ENCODE measurements at places on chromosomes 13 and 19.
A peak's percentile ranks its signal among the peaks of the same experiment; 100 is the strongest.

DNA sequence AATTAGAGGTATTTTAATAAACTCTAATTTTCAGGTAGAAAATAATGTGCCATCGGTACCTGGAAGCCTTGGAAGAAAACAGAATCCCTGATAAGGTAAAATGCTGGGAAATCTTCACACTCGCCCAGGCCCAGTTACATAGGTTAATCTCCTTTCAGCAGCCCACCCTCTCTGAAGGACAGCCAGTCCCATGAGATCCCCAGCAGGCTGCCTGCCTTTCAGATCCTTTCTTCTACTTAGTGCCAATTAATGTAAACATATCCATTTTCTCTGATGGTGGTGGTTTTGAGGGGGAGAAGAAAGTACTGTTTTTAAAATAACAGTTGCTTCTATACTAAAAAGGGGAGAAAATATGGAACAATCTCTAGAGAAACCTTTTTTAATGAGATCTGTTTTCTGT lies 12.2 kb downstream of the SMAD9 start:
- no peak for DNase-seq

GRCh38 chr19:52748336-52748950 lies 13.6 kb upstream of the ZNF611 start:
- no peak for DNase-seq

DNA sequence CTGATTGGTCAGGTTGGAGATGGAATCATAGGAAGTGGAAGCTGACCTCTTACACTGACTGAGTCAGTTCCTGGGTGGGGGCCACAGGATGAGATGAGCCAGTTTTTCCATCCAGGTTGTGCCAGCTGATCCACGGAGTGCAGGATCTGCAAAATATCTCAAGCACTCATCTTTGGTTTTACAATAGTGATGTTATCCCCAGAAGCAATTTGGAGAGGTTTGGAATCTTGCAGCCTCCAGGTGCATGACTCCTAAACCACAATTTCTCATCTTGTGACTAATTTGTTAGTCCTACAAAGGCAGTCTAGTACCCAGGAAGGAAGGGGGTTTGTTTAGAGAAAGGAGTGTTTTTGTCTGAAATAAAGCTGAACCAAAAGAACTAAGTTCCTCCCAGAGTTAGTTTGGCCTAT lies 212.8 kb downstream of the SLITRK6 start:
- no peak for DNase-seq

DNA sequence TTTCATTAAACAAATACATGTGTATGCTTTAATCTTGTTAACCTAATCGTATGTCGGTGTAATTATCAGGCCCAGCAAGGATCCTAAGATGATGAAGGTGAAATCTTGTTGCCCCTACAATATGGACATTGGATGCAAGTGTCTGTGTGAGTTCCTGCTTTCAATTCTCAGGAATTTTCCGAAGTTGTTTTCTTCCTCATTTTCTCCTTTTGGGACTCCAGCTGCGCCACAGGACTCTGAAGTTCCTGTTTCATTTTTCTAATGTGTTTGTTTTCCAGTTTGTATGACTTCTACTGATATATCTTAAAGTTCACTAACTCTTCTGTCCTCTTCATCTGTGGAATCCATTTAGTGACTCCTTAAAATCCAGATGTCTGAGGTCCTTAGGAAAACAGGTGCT lies 11.9 kb upstream of the OR7D2 start:
- DNase-seq, result no peak

- DNase-seq, result no peak
These were observed 6.6 kb upstream of the ZNF329 start for GRCh38 chr19:58157045-58157728.

- no peak for DNase-seq
These were observed 522.3 kb downstream of the MYO16 start for GRCh38 chr13:109151696-109152095.

GRCh38 chr19:3987619-3988371 lies 2.5 kb upstream of the EEF2 start:
- peak; percentile 85 for DNase-seq

DNA sequence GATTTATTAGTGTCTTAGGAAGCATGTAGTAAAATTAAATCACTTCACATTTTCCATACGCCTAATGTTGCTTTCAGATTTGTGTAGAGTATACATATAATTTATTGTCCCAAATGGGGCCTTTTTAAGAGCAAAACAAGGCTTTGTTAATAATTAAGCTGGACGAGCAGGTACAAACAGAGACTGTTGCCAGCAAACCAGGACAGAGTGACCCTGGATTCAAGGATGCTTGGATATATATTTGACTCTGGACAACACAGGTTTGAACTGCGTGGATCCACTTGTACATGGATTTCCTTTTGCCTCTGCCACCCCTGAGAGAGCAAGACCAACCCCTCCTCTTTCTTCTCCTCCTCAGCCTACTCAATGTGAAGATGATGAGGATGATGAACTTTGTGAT lies 454.9 kb downstream of the PCDH9 start:
- DNase-seq, result no peak

DNA sequence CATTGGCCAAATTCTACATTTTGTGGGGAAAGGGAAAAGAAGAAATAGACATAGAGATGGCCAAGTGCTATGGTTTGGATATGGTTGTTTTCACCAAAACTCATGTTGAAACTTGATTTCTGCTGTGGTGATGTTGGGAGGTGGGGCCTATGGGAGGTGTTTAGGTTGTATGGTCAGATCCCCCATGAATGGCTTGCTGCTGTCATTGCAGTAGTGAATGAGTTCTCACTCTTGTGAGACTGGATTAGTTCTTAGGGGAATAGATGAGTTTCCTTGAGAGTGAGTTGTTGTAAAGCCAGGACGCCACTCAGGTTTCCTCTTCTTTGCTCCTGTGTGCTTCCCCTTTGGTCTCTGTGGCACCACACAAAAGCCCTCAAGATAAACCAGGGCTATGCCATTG lies 242.6 kb upstream of the RFC3 start:
- no peak for DNase-seq

DNA sequence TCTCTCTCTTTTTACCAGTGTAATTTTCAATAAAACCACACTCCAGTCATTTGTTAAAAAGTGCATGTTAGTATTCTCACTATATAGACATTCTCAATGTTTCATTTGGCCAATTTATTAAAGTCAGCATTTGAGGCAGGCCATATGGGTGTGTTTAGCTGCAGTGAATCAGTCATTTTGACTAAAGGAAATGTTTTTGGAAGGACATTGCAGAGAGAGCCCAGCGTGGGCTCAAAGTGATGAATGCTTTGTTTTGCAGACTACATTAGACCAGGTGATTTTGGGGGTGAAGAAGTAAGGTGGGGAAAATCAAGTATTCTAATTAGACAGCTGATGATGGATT lies 116.7 kb downstream of the POSTN start:
- no peak for DNase-seq

- DNase-seq, result no peak
These were observed 25.8 kb downstream of the LACC1 start for GRCh38 chr13:43905435-43906031.

DNA sequence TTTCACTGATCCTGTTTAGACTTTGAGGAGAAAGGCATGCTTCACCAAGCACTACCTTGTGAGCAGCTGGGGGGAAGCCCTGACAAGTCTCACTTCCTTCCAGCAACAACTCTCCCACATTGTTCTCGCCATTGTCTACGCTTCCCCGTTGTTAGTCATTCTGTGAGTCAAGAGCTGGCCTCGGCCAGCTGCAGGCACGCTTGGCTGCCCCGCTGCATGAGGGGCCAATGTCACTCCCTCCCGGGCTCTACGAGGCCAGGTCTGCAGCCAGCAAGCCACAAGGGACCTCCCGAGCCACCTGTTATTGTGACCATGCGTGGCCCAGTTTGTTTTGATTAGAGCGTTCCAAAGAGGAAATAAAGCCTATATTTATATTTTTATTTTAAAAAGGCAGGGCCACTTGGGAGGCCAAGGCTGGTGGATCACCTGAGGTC lies 220.9 kb downstream of the FOXO1 start:
- peak; percentile 77 for DNase-seq

DNA sequence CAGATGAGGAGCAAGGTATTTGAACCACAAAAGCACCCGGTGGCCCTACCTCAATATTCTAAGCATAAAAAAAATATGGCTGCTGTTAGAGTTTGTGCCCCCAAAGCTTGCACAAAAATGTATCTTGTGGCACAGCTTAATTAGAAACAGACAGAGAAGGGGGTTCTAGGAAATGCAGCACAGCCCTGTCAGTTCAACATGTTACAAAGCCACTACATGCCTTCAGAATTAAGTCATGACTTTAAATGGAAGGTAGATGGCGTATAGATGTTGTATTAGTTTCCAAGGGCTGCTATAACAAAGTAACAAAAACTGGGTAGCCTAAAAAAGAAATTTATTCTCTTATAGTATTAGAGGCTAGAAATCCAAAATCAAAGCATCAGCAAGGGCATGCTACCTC lies 703.8 kb downstream of the DIAPH3 start:
- no peak for DNase-seq

- peak; percentile 61 for DNase-seq
These were observed 46.5 kb downstream of the MLLT1 start for GRCh38 chr19:6233056-6233826.

DNA sequence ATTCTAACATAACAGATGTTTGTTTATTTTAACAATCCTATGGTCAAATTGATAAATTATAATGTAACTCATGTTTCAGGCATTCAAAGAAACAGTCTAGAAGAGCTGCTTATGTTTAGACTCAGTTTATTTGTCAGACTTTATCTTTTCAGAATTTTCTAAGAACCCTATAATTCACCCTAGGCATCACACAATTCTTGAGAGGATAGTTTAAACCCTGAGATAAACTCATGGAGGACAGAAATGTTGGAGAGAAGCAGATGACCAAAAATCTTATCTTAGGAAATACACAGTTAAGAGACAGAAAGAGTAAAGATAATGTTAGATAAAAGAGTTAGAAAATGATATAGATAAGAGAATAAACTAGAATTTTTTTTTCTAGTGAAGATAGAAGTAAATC lies 1185.7 kb upstream of the SLC10A2 start:
- DNase-seq, result no peak
